NCI-H2107 (cell line): ENCODE measurements at places on chromosomes 6 and 20.

DNA sequence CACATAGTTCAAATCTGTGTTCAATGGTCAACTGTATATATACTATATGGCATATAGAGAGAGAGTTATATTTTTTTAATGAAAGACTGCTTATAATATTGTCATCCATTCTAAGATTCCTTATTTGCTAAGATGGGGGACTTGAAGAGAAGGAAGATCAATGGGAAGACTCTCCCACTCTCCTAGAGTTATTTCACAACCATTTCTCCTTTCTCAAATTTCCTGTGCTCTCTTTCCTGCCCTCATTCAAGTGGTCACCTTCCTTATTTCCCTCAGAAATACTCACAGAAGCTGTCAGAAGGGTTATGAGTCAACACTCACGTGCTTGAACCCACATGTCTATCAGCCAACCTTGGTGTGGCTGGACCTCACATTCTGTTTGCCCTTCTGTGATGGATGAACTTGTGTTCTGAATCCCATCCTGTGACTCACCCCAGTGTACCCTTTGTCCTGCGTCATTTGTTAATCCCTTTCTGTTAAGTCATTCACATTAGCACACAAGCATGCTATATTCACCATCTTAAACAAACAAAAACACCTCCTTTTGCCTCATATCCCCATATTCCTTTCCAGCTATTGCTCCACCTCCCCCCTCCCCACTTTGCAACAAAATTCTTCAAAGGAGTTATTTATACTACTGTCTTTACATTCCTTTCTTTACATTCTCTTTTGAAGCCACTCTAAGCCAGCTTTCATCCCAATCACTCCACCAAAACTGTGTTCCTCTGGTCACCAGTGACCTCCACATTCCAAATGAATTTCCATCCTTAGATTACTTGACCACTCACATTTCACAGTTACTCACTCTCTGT lies 279.3 kb upstream of the TCF21 start:
- no peak for DNase-seq

GRCh38 chr6:158837684-158838625 lies 18.8 kb upstream of the EZR start:
- DNase-seq, result no peak

- DNase-seq, result no peak
Observed at GRCh38 chr6:134493789-134494188, 175.9 kb upstream of the SGK1 start.

- DNase-seq, result no peak
Observed at GRCh38 chr6:166910601-166911000, 45.7 kb downstream of the RNASET2 start.

DNA sequence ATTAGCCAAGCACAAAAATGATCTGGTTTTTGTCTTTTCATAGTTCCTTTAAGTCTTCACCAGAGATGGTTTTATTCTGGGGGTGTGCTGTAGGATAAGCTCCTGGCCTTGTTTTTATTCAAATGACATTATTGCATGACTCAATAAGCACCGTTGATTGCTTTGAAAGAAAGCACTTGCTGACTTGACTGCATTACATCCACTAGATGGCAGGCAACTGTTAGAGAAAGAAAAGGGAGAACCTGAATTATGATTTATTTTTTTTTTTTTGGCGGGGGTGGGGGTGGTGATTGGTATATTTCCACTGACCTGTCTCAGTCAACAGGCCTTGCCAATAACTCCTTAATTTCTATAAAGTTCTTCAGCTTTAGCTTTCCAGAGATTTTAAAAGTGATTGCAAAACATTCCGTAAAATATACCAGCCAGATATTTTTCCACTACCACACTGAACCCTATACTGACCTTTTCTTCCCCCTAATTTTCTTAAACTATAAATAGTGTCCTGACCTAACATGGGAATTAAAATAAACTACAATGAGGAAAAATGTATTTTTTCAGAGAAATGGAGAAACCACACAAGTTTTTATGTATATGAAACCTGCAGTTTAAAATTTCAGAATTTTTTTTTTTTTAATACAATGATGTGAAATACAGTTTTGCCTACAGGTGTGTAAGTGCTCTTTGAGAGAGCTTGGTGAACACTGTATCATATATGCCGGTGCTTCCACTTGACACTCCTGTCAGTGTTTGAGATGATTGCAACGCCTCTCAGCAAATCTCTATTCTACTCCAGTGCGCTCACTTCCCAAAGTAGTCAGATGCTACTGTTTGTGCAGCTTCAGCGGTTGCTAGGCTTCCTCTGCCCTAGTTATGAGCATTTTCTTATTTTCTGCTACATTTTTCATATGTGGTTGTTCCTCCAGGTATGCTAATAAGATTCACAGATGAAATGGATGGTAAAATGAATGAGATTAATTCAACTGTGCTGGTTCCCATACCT lies 274.3 kb downstream of the CD109 start:
- DNase-seq, result no peak

- no peak for DNase-seq
Observed at GRCh38 chr20:19758501-19759331, 658 bp downstream of the RIN2 start.

DNA sequence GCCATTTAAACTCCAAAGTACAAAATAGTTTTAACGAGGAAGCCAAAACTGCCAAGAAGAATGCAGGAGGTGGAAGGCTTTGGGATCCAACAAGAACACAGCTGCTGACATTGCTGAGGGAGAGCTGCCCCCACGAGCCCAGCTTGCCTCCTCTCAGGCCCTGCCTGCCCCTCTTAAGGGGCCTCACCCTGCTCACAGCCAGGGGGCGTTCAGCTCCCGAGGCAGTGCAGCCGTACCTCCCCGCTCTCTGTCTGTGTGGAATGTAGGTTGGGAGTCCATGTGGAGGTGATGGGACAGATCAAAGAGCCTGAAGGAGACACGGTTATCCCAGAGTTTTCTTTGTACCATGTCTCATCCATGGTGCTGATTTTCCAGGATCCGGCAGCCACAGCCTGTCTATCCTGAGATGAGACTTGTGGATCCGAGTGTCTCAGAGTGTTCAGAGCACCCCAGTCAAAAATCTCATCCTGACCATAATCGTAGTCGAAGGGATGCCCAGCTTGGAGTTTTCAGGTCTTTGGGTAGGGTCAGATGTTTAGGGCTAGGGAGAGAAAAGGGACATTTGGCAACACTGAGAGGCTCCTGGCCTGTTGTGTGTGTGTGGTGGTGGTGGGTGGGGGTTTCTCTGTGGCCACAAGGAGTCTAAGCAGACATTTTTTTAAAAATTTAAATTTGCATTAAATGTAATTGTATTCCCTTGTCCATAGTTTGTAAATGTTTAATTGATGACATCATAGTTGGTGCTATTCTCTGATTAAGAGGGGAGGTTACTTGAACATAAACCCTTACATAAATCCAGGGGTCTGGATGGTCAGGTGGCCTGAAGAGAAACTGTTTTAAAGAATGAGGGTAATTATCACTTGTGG lies 111.4 kb upstream of the CLDN20 start:
- DNase-seq, result no peak
